ENCODE measurements at places on chromosomes 5 and 9.

- no peak for DNase-seq
Observed at GRCh38 chr5:67100301-67100700, 96.3 kb downstream of the CD180 start.

DNA sequence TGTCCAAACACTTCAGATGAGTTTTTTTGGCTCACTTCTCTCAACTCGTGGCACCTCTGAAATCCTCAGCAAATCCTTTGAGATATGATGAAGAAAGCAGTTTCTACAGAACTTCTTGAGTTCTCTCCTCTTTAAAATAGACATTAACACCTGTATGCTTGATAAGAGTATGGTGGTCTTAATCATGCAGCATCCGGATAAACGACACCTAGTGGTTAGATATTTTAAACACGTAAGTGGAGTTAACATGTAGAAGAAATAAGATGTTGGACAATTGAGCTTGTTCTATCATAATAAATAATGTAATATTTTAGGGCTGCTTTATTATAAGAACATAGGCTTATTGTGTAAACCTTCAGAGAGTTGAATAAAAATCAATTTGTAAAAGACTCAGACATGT is 324.8 kb downstream of the CYLC2 start:
- DNase-seq: no peak

DNA sequence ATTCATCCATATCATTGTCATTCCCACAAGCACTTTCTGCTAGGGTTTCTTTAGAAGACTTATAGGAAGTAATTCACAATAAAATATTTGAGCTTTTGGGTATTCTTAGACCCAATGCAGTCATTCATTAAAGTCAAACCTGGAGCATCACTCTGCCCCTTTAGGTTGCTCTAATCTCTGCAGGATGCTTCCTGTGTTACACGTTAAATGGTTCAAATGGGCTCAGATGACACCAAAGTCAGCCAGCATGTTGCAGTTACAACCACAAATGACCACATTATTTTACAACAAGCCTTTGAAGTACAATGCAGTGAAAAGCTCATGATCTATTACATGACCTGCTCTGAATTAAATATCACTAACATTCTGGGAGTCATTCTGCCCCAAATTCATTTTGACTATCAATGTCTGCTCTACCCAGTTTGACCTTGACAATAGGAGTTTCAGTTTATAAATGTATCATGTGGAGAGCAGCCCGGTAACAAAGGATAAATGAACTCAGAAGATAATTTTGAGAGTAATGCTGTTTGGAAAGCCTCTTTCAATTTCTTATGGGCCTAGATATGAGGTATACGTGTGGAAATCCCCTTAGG is 668.6 kb upstream of the DMAC1 start:
- no peak for DNase-seq

DNA sequence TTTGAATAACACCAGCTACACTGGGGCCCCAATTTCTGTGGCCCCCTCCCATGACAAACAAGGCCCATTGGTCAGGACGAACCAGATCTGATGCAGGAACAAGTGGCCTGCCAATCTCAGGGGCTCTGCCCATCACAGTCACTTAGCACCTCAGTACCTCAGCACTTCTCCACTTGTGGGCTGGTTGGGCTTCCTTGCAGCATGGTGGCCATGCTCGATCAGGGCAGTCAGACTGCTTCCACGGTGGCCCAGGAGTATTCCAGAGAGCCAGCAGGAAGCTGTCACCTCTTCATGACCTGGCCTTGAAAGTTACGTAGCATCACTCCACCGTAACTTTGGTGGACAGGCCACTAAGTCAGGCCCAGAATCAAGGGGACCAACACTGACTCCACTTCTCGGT is 206.5 kb downstream of the AUH start:
- DNase-seq: no peak
